Stimulated activated CD4-positive, alpha-beta T cell treated with anti-CD3 and anti-CD28 coated beads, Interleukin-15, amount 100 ng/mL, for 48 hours (primary cell): ENCODE measurements at places on chromosomes 5 and 9.

- no peak for DNase-seq
Measured at GRCh38 chr5:43498581-43498980, 14.9 kb upstream of the TMEM267 start.

DNA sequence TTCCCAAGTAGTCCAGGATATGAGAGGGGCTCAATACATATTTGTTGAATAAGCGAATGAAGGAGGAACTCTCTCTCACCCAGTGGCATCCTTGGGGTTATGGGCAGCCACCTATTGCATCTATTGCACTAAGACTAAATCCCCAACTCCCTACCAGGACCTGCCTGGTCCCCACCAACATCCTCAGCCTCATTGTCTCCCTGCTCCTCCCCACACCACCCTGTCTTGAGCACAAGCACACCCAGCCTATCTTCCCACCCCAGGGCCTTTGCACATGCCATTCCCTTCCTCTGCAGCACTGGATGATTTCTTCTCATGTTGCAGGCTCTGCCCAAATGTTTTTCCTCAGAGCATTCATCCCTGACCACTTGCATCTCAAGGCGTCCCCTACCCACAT, 133.8 kb downstream of the BARX1 start:
- DNase-seq = no peak

DNA sequence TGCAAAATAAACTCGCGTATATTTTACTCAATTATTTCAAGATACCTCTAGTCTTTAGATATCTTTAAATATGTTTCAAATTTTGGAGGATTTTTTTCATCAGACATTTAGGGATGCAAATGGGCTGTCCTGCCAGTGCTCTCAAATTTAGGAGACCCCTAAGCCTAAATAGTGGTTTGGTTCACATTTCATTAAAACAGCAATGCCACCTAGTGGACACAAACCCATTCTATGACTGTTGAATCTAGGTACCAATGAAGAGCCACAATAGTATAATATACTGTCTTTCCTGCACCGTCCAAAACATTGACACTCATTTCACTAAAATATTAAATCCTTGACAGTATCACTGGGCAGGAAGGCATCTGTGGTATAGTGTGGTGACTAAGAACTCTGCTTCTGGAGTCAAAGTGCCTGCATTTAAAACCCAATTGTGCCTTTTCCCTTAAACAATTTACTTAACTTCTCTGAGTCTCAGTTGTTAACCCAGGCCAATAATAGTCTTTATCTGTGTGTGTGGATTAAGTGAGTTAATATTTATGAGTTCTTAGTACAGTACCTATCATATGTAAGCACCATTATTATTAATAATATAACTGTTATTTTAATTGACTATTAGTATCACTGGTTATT, 148.0 kb downstream of the RORB start:
- no peak for DNase-seq

GRCh38 chr5:36683821-36684434, 77.5 kb downstream of the SLC1A3 start:
- no peak for DNase-seq

- DNase-seq = no peak
Measured at GRCh38 chr5:21817668-21818369, 1035.3 kb downstream of the CDH12 start.

DNA sequence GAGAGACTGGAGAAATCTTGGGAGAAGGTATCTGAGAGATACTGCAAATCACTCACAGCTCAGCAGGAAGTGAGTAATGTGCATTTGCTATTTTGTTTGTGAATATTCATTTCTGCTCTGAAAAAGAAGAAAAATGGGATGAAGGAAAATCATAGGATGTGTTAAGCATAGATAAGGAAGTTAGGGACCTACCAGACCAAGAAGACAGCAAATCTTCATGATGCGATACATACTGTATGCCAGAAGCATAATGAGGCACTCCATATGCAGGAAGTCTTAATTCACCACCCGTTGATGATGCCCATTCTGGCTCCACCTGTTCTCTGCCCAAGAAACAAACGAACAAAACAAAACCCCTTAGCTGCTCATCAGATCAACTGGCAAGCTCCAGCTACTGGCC, 6.1 kb upstream of the DAPK1 start:
- DNase-seq = no peak

DNA sequence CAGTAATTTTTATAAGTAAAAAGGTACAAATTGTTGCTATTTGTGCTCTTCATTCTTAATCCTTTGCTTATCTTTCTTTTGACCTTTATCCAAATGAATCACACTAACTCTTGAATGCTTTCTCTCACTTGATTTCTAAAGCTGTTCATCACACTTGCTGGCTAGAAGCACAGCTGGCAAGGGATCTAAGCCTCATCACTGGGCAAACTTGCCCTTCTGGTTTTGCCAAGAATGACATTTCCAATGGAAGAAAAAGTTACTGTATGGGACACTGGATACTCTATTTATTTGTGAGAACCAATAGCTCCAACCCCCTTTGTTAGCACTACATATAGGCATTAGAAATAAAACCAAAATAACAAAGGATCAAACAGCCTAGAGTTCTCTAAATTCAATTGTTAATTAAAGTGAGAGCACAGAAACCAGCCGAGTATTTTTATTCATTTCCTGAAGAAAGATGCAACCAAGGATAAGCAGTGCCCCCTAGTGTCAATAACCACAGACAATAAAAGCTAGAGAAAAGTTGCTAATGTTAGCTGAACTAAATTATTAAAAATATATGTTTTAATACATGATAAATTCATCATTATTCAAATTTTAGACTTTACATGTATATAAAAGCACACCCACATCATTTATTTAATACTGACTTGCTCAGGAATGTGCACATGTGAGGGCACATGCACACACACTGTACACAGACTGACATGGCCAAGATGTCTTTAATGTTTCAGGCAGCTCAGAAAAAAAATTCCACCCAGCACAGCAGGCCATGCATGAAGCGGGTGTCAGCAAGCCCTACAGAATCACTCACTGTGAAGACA, 59.8 kb upstream of the POU5F2 start:
- peak; percentile 2 for DNase-seq
